Epithelial cell of prostate (primary cell): ENCODE measurements at places on chromosomes 1 and 21.

DNA sequence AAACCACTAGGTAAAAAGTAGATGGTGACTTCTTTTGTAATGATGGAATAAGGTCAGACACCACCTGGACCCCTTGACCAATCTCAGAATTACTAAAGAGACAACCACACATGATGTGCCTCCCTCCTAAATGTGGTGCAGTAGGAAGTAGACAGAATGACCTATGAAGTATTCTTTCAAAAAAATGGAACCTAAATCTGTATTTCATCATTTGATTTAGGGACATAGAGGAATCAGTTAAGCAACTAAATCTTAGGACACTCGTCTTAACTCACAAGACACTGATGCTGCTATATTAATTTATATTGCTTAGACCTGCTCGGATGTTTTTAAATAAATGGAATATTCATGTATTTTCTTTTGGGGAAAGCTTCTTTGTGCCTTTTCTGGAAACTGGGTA, 80.9 kb upstream of the IRF2BP2 start:
- no peak for DNase-seq

- no peak for DNase-seq
These were observed 189.4 kb upstream of the PALMD start for GRCh38 chr1:99456536-99456935.

- DNase-seq: no peak
These were observed 52.8 kb upstream of the PTGFR start for GRCh38 chr1:78437941-78438340.

DNA sequence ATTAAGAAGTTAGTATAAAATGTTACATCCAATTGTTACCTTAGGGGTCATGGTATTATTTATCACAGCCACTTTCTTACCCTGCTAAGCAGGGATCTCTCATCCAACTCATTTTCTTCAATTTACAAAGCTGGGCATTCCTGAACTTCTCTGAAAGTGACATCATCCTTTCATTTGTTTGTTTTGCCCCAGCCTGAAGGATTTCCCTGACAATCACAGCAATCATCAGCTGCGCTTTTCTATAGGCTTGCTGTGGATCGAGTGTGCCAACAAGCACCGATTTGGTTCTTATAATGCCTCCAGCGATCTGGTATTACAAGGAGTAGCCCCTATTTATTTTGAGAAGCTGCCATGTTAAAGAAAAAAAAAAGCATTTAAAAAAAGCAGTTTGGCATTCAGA, 240.2 kb downstream of the USH2A start:
- no peak for DNase-seq

GRCh38 chr1:84192681-84193080, 48.6 kb downstream of the PRKACB start:
- DNase-seq: no peak

GRCh38 chr1:230307213-230307612, 118.9 kb downstream of the PGBD5 start:
- peak; percentile 55 for DNase-seq

- no peak for DNase-seq
These were observed 22.4 kb upstream of the ZBTB18 start for GRCh38 chr1:244028701-244029100.

GRCh38 chr1:108801101-108801500, 54.6 kb downstream of the STXBP3 start:
- DNase-seq: no peak

- no peak for DNase-seq
These were observed 293.8 kb downstream of the NCAM2 start for GRCh38 chr21:21291883-21292569.

DNA sequence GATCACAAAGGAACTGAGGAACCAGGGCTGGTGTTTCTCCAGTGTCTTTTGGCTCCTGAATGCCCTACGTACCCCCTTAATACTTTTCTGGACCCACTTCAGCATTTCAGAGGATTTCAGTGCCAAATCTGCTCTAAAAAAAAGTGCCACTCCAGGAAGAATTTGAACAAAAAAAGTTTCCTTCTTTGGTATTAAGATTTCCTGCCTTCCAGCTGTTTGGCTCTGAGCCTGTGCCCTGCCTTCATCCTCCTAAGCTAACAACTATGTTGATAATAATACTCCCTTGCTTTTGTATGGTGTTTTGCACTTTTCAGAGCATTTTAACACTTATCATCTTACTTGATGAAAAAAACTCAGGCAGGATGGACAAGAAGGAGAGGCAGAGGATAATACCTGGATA, 11.0 kb upstream of the RIMS3 start:
- no peak for DNase-seq

- DNase-seq: no peak
These were observed 411.7 kb downstream of the PTPRU start for GRCh38 chr1:29648026-29648425.

GRCh38 chr1:39713557-39713956, 22.3 kb upstream of the HPCAL4 start:
- DNase-seq: no peak

GRCh38 chr21:42358261-42358660, 7.5 kb upstream of the TFF2 start:
- no peak for DNase-seq

DNA sequence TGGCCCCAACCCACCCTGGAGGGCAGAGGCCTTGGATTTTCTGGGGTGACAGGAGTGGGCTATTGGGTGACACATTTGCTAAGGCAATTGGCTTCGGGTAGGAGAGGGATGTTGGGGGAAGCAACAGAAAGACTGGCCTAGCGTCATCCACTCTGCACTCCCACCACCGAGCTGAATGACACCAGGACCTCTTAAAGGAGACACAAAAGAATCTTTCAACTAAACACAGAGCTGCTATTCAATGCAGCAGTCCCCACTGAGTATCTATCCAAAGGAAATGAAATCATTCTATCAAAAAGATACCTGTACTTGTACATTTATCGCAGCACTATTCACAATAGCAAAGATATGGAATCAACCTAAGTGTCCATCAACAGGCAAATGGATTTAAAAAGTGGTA, 6.2 kb downstream of the TFF2 start:
- no peak for DNase-seq

DNA sequence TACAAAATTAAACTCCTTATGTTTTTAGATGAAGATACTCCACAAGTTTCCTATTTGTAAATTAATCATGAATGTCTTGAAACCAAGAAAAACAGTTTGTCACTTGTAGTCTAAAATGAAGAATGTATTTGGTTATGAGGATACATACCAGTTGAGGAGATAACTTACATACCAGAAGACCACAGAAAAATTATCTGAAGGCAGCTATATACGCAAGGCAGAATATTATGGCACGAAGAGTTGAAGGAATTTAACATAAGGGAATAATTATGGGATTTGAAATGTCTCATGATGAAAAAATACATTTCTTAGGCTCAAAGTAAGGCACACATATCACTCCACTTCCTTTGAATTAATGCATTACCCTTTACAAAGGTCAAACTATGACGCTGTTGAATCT, 73.3 kb downstream of the IFI44 start:
- no peak for DNase-seq

GRCh38 chr1:66396212-66396890, 137.6 kb upstream of the SGIP1 start:
- DNase-seq: no peak

DNA sequence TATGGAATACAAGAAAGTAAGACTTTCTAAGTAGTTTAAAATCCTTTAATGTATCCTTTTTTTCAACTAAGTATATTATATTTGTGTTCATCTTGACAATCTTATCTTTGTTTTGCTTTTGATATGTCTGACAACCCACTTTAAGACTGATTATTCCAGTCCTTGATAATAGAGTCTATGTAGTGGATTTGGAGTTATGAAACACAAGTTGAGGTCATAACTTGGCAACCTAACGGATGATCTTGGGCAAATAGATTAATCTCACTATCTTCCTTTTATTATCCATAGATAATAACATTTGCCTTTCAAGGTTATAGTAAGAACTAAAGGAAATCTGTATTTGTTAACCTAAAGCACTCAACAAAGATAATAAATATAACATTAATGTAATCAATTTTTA, 4.8 kb upstream of the GBP2 start:
- DNase-seq: no peak

- no peak for DNase-seq
These were observed 7.9 kb downstream of the LHX4 start for GRCh38 chr1:180237869-180238476.

DNA sequence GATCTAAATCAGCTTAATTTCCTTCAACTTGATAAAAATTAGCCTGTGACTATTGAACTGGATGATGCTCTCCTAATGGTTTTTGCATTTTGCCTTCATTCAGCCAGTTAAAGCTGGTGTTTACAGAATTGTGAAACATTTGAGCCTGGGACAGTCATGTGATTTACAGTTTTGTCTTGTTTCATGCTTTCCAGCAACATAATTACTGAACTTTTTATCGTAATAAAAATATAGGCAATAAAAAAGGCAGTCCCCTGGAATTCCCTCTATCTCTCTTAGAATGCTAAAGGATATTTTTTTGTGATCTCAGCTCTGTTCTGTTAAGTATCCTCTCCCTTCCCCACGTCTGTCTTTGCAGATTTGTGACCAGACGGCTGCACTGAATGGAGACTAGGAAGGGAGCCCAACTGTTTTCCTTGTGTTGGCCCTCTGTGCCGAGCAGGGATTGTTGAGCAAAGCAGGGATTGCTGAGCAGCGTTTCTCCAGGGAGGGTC, 70.3 kb upstream of the RGL1 start:
- DNase-seq: no peak

GRCh38 chr1:36034692-36035091, 49.2 kb upstream of the TEKT2 start:
- peak; percentile 76 for DNase-seq

GRCh38 chr21:27582948-27583430, 616.1 kb upstream of the ADAMTS5 start:
- DNase-seq: no peak

GRCh38 chr1:243713470-243714186, 136.4 kb downstream of the AKT3 start:
- no peak for DNase-seq

DNA sequence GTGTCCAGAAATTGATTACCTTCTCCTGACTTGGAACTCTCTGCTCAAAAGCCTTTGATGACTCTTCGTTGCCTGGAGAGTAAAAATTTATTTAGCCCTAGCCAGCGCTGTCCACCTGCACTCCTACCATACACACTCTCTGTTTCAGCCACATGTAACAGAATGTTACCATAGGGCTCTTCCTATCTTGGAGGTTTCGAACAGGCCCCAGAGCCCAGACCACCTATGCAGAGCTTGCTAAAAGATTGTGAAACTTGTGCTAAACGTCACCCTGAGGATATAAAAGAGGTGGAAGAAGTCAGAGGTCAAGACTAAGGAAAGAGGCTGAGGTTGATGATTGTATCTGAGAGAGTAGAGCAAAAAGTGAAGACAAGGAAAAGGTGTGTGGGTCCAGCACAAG, 237.0 kb upstream of the HOOK1 start:
- DNase-seq: no peak

- DNase-seq: no peak
These were observed 9.8 kb downstream of the PADI3 start for GRCh38 chr1:17258758-17259130.

DNA sequence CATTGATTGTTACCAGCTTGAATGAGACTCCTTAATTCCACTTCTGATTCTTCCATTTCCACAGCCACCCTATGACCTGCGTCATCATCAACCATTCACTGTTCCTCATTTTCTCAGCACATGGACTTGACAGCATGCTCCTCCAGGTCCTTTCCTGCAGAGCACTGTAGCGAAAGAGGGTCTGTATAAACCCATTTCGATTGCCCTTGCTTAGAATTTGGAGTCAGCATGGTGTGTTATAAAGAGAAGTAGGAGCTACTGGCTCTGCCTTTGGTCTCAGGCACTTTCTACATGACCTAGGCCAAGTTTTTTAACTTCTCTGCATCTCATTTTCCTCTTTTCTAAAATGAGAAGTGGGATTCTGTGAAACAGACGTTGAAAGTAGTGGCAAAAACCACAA, 133.8 kb downstream of the AK5 start:
- no peak for DNase-seq

DNA sequence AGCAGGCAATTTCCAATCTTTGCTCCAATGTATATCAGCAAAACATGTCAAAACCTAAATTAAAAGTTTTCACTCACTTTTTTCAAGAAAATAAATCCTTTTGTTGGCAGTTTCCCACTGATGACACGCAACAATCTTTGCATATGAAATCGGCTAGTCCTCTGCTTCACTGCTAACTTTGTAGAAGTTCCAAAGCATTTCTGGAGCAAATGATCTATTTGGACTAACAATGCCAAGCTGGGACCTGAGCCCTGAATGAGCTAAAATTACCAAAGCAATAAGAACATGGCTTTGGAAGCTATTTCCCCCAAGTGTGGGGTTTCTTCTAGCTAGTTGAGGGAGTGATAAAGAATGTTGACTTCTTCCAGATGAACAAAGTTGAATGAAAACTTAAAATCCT, 5.1 kb downstream of the BEND5 start:
- DNase-seq: no peak

GRCh38 chr1:98211271-98211845, 290.5 kb upstream of the DPYD start:
- no peak for DNase-seq

DNA sequence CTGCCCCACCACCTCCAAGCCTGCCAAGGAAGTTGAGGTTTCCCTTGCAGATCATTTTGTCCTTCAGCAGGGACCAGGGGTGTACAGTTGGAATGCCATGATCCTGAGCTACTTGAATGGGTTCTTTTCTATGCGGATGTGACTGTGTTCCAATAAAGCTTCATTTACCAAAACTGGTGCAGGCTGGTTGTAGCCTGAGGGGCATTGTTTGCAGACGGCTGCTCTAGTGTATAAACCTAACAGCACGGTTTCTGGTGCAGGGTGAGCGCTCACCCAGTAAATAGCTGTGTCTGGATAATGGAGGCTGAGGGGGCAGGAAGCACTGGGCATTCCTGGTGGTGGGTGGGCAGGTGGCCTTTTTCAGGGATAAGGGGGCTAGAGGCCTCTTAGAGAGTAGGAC, 72.7 kb upstream of the ACTL8 start:
- no peak for DNase-seq

GRCh38 chr21:26491663-26492062, 81.4 kb downstream of the CYYR1 start:
- DNase-seq: no peak

GRCh38 chr1:159992161-159992560, 38.1 kb upstream of the SLAMF9 start:
- no peak for DNase-seq

DNA sequence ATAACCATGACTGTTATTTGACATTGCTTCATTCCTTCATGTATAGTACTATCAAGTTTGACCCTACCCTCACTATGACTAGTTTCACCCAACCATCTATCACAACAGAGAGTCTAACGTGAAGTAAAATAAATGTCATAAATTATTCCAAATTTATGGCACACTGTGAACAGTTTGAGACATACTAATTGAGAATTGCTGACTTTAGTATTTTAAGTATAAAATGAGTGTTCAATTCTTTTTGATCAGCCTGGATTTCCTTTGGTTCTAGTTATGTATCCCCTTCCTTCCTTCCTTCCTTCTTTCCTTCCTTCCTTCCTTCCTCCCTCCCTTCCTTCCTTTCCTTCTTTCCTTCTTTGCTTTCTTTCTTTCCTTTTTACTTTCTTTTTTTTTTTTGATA, 14.5 kb downstream of the CR1 start:
- DNase-seq: no peak

- no peak for DNase-seq
These were observed 52.9 kb downstream of the MATN1 start for GRCh38 chr1:30670240-30671060.
